AG09319 (cell line): ENCODE measurements at places on chromosomes 6 and 20.

DNA sequence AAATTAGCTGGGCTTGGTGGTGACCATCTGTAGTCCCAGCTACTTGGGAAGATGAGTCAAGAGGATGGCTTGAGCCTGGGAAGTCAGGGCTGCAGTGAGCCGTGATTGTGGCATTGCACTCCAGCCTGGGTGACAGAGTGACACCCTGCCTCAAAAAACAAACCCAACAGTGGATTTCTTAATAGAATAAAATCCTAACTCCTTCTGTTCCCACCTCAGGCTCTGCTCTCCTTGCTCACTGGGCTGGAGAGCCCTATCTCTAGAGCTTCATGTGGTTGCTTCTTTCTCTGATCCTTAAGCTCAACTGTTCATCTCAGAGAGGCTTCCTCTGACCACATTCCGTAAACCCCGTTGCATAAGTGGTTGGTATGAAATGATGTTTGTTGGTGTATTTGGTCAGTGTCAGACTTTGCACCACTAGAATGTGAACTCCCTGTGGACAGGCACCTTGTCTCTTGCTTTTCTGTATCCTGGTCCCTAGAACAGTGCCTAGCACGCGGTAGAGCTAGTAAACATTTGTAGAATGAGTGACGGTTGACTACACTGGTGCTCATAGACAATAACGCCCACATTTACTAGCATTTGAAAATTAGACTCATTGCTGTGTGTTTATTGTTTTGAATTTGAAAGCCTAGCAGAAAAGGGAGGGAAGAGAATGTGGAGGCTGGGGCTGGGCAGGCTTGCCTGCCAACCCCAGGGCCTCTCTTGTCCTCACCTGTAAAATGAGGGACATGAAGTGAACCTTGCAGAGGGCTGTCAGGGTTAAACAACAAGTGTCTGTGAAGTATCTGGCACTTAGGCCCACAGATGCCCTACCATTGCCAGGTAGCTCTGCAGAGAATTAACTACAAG lies 4.2 kb downstream of the MAPRE1 start:
- no peak for DNase-seq

GRCh38 chr6:154800338-154800737 lies 67.1 kb downstream of the SCAF8 start:
- no peak for DNase-seq

- no peak for DNase-seq
These were observed 151.8 kb downstream of the ZFP64 start for GRCh38 chr20:52039790-52040189.

DNA sequence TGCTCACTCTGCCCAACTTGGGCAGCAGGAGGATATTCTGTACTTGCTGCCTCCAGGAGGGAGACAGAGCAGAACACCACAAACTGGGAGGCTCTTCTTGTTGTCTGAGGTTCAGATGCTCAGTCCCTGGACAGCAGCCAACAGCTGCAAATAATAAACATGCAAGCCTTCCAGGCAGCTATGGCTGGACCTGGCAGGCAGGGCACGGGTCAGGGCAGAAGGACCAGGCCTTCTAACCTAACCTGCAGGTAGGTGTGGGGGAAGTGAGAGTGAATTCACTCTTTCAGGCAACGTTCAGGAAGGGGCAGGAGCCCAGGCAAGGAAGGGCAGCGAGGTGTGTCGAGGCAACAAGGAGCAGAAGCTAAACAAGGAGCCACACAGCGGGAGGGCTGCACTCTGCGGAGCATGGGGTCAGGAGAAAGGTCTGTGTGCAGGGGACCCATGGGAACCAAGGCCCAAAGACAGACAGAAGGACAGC lies 31.5 kb downstream of the NINL start:
- DNase-seq, result peak; percentile 78

DNA sequence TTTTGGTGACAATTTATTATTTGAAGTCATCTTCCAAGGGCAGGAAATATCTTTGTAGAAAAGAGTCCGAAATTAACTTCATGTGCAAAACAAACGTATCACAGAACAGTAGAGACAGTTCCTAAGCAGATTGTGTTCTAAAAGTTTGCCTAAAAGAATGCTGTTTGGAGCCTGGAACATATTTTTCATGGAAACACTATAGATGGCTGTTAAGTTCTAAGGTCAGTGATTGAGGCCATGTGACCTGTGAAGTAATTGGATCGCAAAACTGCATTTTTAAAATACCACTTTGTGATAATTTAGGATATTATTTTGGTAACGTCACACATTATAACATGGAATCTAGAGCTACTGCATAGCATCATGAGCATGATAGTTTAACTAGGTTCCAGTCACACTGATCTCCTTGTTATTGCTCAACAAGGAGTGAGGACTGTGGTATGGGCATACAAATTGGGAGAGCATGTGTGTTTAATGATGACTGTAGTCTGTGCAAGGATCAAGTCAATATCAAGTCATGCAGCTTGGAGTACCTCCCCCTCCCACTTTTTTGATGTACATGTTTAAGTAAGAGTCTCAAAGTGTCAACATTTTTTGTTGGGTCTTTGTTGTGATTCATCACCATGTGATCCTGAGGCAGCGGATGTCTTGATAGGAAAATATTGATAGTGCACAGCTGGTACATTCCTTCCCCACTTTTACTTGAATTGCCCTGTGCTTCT lies 609.3 kb upstream of the CITED2 start:
- no peak for DNase-seq
